ENCODE measurements at places on chromosomes 12 and 14.

DNA sequence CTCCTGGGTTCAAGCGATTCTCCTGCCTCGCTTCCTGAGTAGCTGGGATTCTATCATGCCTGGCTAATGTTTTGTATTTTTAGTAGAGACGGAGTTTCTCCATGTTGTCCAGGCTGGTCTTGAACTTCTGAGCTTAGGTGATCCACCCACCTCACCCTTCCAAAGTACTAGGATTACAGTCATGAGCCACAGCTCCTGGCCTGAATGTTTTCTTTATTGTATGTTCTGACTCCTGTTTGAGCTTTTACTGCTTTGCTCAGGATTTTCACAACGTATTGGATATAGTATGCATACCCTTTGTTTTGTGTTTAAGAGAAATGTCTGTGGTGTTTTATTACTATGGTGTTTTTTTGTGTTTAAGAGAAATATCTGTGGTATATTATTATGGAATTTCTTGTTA is 37.2 kb downstream of the ATF7IP start:
- DNase-seq, result no peak

GRCh38 chr12:13945236-13945635 is 36.2 kb downstream of the GRIN2B start:
- no peak for DNase-seq

- no peak for DNase-seq
Measured at GRCh38 chr14:29035134-29035533, 268.5 kb downstream of the FOXG1 start.

DNA sequence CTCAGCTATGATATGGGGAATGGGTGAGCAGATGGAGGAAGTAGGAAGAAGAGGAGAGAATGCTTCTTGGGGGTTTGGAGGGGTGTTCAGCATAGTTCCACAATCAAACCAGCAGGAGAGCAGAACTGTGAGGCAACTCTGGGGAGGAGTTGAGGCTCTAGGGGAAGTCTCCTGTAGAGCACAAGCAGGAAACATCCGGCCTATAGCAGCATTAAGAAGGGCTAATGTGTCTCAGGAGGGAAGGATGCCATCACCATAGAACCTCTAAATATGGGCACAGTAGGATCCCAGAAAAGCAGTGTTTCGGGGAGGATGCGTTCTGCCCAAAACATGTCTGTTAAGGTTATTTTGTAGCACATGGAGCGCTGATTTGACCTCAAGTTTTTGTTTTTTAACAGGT is 8.4 kb upstream of the SALL2 start:
- DNase-seq, result no peak

DNA sequence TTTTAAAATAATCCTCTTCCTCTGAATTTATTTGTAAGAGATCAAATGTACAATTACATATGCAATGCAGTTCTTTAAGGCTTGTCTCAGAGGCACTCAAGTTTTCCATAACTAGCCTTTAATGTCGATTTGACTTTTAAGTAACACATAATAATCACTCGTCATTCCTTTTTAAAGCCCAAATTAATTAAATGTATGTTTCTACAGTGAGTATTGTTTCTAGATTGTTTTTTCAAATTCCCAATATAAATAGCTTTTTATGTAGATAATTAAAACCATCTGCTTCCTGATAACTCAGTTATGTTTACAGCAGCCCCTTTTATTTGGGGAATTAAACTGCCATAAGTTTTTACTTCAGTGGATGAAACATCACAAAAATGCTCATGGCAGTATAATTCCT is 185.1 kb downstream of the ETNK1 start:
- no peak for DNase-seq

DNA sequence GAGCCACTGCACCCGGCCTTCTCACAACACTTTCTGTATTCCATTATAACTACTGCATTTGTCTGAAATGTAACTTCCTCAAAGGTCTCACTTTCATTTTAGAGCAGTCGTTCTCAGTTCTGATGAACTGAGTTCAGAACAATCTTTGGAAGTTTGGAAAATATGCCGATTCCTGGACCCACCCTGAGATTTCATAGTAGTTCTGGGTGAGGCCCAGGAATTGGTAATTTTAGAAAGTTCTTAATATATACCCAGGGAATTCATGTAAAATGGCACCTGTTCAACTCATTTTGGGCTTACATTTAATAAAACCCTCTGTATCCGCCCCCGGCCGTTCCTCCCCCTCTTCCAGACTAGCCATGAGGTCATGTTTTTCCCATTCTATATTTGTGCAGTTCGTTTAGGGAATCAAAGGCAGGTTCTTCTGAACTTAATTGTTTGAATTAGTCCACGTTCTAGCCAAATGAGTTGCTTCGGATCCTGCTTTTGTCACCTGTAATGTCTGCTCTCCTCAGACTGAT is 5.9 kb downstream of the GSG1 start:
- DNase-seq, result no peak

GRCh38 chr12:92745856-92746550 is 43.2 kb downstream of the PLEKHG7 start:
- no peak for DNase-seq

DNA sequence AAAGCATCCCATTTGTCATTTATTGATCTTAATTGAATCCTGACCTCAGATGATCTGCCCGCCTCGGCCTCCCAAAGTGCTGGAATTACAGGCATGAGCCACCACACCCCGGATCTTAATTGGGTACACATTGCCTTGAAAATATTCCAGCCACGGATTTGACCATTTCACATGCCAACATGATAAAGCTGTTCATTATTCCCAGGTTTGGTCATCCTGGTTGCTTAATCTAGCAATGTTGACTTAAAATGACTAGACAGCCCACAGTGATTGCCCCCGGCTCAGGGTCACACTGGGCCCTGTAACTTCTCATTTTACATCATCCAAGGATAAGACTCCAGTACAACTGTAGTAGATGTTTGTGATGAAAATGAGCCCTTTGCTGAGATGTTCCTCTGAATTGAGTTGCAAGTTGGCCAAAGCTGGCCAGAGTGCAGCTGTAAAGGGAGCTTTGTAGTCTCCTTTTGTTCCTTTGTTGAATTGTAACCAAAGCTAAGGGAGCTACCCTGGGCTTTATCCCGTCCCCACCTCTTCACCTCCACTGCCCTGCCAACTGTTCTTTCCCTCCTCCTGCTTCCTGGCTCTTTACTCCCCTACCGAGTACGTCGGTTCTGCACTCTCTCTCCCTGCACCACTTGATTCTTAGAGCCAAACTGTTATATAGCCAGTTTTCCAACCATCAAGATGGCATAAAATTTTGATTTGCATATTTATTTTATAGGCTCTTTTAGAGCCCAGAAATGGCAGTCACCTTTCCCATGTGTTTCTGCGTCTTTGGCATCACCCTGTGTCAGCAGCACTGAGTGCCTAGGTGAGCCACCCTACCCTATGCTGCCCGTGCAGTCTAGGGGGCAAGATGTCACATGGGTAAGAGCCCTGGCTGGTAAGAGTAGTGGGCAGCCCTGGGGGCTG is 141.3 kb upstream of the HIF1A start:
- no peak for DNase-seq

- no peak for DNase-seq
Measured at GRCh38 chr14:77009014-77009413, 19.5 kb downstream of the IRF2BPL start.

GRCh38 chr12:104218935-104219334 is 3.4 kb downstream of the TXNRD1 start:
- no peak for DNase-seq

- DNase-seq, result no peak
Measured at GRCh38 chr14:72443256-72443655, 450.6 kb downstream of the DPF3 start.

- no peak for DNase-seq
Measured at GRCh38 chr14:84493779-84494178, 1036.2 kb upstream of the FLRT2 start.

GRCh38 chr12:94282675-94283074 is 134.3 kb downstream of the PLXNC1 start:
- DNase-seq, result no peak

GRCh38 chr12:47650469-47650868 is 55.4 kb downstream of the RPAP3 start:
- no peak for DNase-seq

GRCh38 chr14:99191395-99192027 is 80.5 kb downstream of the BCL11B start:
- no peak for DNase-seq

GRCh38 chr12:50101663-50102062 is 2.1 kb upstream of the GPD1 start:
- DNase-seq, result no peak

DNA sequence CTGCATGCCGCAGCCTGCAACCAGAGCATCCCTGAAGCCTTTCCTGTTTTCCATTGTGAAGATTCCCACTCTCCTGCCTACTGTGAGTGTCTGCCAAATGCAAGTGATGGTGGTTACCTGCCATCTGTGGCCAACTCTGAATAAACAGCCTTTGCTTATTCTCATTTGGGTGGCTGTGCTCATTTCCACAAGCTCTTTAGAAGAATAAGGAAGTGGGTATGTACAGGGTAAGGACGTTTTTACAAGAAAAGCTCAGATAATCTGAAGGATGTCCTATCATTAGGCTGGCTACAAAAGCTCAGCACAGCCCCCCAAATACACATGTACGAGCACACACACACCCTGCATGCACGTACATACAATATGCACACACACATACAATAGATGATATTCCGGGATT is 7.3 kb upstream of the RNASE1 start:
- no peak for DNase-seq

- DNase-seq, result no peak
Measured at GRCh38 chr12:81596558-81596957, 162.6 kb downstream of the PPFIA2 start.

DNA sequence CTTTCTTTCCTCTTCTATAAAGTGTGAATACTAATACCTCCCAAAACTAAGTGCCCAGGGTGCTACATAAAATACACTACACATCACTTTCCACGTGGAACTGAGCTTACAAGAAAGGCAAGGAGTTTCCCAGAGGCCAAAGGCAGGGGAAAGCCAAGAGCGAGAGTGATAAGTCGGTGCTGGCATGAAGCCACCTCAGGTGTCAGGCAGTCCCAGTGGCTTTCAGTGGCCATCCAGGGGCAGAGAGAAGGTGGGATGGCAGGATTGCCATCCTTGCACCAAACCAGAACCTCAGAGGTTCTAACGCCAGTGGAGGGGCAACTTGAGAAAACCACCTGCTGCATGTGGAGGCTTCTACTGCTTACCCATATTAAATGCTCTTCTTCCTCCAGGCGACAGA is 79.7 kb upstream of the DIO3 start:
- DNase-seq, result no peak

DNA sequence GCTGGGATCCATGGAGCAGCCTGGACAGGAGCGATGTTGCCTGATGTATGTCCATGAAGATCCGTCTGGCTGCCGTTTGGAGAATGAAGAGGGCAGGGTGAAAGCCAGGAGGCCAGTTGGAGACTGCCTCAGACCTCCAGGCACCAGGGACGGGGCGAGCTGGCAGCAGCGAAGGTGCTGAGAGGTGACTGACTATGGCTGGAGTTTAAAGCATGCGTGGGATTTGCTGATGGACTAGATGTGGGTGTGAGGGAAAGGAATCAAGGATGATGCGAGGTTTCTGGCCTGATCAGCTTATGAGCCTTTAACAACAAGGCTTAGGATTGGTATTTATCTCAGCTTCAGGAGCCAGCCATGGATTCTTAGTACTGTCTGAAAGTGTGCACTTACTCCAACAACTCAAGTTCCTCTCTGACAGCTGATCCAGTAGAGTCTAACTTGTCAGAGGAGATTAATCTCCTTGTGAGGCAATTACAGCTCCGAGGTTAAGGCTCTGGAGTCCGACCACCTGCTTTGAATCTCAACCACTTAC is 49.4 kb downstream of the DYNC1H1 start:
- no peak for DNase-seq

DNA sequence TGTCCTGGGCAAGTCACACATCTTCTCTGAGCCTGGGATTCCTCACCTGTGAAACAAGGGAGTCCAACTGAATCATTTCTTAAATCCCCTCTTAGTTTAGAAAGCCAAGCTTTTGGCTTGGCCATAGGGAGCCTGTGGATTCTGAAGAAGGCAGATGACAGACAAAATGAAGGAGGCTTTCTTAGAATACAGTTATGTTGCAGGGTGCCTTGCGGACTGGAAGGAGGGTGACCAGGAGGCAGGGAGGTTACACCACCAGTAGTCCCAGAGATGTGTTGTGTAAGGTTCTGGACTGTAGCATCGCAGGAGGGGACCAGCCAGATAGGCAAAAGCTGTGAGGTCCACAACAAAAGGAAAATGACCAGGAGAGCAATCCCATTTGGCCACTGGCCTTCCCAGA is 8.2 kb upstream of the ACVR1B start:
- no peak for DNase-seq

GRCh38 chr12:1872448-1872847 is 46.0 kb downstream of the CACNA2D4 start:
- no peak for DNase-seq

GRCh38 chr14:99791476-99792209 is 1.6 kb upstream of the EML1 start:
- no peak for DNase-seq

- DNase-seq, result no peak
Measured at GRCh38 chr12:49733219-49734017, 7.9 kb upstream of the TMBIM6 start.

DNA sequence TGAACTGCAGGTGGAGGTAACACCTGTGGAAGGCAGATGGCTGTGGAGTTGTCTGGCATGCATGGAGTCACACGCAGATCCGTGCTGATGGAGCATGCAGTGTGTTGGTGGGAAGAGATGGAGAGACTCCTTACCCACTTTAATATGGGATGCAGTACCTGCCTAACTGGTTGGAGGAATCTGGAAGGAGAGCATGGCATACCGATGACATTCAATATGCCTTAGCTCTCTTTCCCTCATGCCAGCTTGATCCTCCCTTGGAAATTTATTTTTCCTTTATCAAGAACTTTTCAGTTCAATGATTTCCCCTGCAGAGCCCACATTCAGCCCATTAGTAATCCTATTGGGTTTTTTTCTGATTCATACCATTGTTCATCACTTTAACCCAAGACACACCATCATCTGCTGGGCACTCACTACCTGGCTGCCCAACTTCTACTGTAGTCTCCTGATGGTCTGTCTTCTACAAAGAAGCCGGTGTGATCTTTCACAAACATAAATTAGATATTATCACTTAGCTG is 25.9 kb upstream of the NR2C1 start:
- no peak for DNase-seq

DNA sequence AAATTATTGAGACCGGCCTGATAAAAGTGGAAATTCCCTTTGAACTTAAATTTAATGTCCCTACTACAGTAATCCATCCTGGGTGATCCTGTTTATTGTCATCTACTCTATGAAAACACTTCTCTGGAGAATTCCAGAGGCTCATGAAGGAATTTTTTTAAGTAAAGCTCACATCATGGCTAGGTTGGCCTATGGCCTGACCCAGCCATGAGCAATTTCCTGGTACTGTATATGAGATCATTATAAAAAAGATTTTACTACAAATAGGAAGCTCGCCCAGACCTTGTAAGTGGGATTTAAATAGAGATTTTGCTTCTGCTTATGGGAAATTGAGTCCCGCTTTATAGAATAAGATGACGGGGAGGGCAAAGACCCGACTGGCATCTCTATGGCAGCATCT is 215.5 kb downstream of the DPF3 start:
- DNase-seq, result no peak

Data from NCI-H1105 (cell line).